Chondrocyte (in vitro differentiated cells): ENCODE measurements at places on chromosomes 2 and 18.

GRCh38 chr18:6363216-6363615, 51.5 kb downstream of the L3MBTL4 start:
- DNase-seq, result no peak

- DNase-seq, result no peak
These were observed 346.1 kb downstream of the RND3 start for GRCh38 chr2:150141226-150142001.

DNA sequence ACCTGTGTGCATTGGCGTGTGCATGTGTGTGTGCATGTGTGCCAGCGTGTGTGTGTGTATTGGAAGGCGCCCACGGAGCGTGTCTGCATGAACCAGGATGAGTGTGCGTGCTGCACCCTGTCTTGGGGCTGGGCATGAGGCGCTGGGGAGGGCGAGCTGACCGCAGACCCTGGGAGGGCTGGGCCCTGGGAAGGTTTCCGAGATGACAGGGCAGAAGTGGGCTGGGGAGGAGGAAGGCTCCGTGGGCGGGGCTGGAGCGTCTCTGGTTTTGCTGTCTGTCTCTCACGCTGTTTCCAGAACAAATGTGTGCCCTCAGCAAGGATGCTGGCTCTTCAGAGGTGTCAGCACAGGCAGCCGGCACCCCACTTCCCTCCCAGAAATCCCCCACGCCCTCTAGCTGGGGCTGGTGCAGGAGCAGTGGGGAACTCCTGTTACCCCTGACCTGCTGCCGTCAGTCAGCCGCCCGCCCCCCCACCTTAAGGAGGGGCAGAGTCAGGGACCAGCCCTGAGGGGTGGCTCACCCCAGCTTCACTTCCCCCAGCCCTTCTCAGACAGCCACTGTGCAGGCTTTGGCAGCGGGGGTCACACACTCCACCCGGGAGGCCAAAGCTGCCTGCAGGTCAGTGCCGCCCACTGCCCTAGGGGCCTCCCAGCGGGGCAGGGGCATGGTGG, at the start of gene GPR35:
Gene GPR35 (plus strand): TSS at position 531 of the 672 bp plus-strand sequence. CDS start 4,473 bp downstream, outside the sequence.
- peak; percentile 85 for DNase-seq

DNA sequence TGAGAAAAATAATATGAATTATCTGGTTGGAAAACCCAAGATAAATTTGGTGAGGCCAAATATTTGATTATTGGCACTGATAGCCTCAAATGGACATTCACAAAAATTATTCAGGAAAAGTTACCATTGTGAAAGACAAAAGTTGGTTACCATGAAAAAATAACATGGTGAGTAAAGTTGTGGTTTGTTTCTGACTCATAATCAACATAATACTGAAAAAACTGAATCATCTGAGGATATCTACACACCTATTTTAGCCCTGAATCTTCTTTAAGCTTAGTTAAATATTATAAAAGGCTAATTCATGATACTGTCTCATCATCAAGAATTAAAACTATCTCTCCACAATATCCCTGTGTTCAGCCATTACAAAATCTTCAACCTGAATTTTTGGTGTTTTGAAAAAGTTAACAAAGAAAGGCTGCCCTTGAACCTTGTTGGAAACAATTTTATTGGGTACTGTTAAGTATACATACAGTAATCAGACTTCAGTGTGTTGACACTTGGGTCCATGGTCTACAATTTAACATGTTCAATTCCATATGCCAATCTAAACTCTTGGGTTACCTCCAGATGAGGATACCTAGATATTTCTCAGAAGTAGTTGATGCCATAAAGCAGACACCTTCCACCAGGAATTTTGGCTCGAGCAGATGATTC, 607.5 kb upstream of the SLC39A10 start:
- DNase-seq, result no peak

GRCh38 chr2:37615804-37616676, 55.4 kb downstream of the CDC42EP3 start:
- DNase-seq, result no peak

DNA sequence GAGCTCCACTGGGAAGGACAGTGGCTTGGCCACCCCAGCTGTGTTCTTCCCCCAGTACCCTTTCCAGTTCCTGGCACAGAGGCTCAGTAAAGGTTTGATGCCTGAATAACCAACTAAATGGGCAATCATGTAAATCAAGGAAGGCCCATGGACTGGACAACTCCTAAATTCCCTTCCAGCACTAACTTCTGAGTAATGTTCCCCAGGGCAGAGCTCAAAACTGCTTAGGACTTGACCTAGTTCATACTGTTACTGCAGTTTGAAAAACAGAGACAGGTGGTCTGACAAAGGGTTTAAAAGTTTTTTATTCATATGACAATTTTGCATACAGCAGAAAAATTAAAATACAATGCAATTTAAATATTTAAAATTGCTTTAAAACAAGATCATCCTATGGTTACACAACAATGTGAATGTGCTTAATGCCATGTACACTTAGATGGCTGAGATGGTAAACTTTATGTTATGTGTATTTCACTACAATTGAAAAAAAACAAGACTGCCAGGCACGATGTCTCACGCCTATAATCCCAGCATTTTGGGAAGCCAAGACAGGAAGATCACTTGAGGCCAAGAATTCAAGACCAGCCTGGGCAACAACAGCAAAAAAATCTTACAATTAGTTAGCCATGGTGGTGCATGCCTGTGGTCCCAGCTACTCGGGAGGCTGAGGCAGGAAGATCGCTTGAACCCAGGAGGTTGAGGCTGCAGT, 26.2 kb downstream of the PCBP1 start:
- DNase-seq, result peak; percentile 17

- no peak for DNase-seq
These were observed 190.9 kb upstream of the DOK6 start for GRCh38 chr18:69209761-69210160.

GRCh38 chr2:177708660-177709444, 316.3 kb downstream of the AGPS start:
- no peak for DNase-seq

GRCh38 chr2:163259489-163259888, 420.9 kb upstream of the KCNH7 start:
- DNase-seq, result no peak

- no peak for DNase-seq
These were observed 130.9 kb upstream of the TANK start for GRCh38 chr2:161029321-161029720.

GRCh38 chr2:44822174-44822573, 119.3 kb upstream of the SIX3 start:
- no peak for DNase-seq

GRCh38 chr2:168692132-168692744, 110.2 kb upstream of the NOSTRIN start:
- no peak for DNase-seq

- no peak for DNase-seq
These were observed 20.0 kb downstream of the KCNIP3 start for GRCh38 chr2:95317123-95317500.

DNA sequence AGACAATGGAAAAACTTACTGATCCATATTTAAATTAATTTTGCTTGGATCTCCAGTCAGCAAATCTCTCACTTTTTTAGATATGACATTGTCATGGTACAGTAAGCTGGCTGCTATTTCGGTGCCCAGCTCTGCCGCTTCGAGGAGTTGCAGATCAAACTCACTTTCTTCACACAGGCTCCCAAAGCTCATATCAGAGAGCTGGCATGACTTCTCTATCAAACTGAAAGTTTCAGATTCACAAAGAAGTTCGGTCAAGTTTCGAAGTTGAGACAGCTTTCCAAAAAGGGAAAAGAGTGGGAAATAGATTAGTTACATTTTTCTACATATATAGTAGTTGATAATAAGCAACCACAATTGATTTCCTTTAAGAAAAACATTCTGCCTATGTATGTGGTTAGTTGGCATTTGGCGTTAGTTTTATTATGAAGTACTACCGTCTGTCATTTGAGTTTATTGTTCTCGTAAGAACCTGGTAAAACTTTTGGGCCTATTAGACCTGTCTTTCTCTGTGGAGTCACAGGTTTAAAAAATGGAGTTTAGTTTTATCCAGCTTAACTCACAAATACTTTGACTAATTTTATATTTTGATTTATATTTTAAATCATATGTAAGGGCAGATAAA, 118.8 kb downstream of the ABCA12 start:
- no peak for DNase-seq

GRCh38 chr2:239212929-239213642, 187.7 kb downstream of the HDAC4 start:
- no peak for DNase-seq

- DNase-seq, result no peak
These were observed 39.4 kb downstream of the TMEM182 start for GRCh38 chr2:102801098-102801718.

GRCh38 chr2:9984871-9985480, 33.5 kb downstream of the GRHL1 start:
- DNase-seq, result no peak
